ENCODE measurements at places on chromosomes 12 and 14.

- no peak for DNase-seq
These were observed 68.2 kb downstream of the KSR2 start for GRCh38 chr12:117900561-117900960.

DNA sequence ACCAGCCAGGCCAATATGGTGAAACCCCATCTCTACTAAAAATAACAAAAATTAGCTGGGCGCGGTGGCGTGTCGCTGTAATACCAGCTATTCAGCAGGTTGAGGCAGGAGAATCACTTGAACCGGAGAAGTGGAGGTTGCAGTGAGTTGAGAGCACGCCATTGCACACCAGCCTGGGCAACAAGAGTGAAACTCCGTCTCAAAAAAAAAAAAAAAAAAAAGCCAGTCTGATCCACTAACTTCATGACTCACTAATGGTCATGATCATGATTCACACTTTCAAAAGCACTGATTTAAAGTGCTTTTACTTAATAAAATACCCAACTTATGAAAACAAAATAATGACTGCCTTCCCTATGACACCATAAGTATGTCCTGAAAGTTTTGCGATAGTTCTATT is 38.4 kb upstream of the CPM start:
- DNase-seq: no peak

DNA sequence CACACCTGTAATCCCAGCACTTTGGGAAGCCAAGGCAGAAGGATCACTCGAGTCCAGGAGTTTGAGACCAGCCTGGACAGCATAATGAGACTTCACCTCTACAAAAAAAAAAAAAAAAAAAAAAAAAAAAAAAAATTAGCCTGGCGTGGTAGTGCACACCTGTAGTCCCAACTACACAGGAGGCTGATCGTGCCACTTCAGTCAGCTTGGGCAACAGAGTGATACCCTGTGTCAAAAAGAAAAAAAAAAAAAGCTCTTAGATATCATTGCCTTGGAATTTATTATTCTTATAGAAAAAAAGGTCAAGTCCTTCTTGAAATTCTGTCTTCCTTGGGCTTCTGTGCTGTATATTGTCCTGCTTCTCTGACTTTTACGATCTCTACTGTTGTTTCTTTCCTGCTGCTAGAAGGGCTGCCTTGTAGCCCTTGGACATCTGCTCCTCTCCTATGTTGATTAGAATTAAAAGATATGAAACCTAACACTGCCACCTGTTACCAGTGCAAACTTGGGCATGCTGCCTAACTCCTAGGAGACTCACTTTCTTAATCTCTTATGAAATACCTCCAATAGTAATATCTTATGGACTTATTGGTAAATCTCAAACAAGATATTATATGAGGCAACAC is 5.7 kb downstream of the TMEM19 start:
- DNase-seq: no peak

- no peak for DNase-seq
These were observed 47.1 kb downstream of the KIF21A start for GRCh38 chr12:39395866-39396265.

DNA sequence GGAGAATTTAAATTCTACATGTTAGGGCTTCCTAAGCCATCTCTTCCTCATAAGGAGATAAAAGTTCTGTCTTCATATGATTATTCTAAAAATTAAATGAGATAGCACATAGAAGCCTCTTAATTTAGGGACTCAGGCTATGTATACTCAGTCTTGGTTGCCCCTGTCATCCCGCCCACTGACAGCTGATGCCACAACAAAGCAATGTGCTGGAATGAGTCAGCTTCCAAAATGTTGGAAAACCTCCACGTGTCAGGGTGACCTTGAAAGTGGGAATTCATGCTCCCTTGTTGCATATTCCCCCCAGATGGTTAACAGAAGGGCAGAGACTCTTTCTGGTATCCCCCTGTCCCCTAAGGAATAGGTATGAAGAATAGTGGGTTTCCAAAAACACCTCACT is 238.0 kb upstream of the DDHD1 start:
- no peak for DNase-seq

- DNase-seq: no peak
These were observed 10.3 kb upstream of the INF2 start for GRCh38 chr14:104678901-104679705.

DNA sequence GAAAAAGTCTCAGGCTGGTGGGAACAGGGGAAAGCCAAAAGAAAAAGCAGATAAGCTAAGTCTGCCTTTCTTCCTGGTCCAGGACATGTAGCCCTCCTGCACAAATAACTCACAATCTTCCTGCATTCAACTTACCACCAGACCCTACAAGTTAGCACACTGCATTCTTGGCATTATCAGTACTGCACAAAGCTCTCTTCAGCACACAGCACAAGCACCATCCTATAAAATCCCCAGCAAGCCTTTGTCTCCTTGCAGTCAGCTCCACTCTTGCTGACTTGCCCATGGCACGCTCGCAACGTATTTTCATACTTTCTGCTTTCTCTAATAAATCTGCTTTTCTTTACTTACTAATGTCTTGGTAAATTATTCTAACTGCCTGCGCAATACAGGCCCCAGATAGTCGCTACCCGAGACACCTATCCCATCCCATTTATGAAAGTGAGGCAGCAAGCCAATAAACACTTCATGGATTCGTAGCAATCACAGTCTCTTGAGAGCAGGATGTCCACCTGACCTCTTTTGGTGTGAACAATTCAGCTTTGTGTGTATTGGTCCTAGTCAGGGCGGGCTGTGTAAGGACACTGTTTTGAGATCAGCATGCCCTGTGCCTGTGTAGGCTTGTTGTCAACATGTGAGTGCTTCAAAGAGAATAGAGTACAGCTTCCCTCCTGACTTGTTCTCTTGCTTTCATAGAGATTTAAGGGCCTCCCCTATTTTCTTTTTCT is 49.0 kb downstream of the TMEM117 start:
- no peak for DNase-seq

- no peak for DNase-seq
These were observed 1.6 kb downstream of the SIX4 start for GRCh38 chr14:60722357-60723115.

DNA sequence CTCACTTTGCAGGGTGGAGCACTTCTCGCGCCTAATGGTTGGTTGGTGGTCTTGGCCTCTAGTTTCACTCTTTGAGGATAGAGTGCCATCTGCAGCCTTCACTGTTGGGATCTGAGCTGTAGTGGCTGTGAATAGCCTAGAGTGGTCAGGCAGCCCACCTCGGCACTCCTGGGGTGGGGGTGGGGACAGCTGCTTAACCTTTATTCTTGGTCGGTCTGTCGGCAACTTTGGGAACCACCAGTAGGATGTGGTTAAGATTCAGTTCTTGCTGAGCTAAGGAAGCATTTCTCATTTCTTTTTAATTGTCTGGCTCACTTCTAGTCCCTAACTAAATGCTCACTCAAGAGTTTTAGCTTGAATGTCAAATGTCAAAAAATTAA is 21.1 kb downstream of the TMBIM6 start:
- DNase-seq: no peak

DNA sequence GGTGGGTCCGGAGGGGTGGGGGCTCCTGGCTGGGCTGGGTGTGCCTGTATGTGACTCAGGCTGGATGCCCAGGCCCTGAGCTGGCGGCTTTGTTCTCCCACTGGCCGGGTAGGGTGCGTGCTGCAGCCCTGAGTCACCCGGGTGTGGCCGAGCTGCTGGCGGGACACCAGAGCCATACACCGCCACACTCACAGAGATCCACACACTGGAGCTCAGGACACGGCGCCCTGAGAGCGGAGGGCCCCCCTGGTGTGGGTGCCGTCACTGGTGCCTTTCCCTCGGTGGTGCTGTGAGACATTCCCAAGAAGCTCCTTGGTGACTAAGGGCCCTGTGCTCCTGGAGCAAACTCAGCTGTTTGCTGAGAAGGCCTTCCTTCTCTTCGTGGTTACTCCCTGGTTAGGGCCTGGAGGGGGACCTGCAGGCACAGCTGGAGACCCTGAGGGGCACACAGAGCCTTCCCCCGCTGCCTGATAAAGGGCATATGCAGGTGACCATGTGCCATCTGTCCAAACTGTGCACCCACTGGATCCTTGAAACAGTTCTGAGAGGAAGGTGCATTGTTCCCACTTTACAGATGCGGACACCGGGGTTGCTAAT is 44.3 kb downstream of the KRT80 start:
- DNase-seq: no peak

- DNase-seq: no peak
These were observed 152.2 kb downstream of the SLC15A4 start for GRCh38 chr12:128671528-128672042.

- DNase-seq: no peak
These were observed 12.2 kb upstream of the CCDC60 start for GRCh38 chr12:119322301-119322723.

GRCh38 chr14:78508023-78508422 is 337.9 kb downstream of the NRXN3 start:
- no peak for DNase-seq

DNA sequence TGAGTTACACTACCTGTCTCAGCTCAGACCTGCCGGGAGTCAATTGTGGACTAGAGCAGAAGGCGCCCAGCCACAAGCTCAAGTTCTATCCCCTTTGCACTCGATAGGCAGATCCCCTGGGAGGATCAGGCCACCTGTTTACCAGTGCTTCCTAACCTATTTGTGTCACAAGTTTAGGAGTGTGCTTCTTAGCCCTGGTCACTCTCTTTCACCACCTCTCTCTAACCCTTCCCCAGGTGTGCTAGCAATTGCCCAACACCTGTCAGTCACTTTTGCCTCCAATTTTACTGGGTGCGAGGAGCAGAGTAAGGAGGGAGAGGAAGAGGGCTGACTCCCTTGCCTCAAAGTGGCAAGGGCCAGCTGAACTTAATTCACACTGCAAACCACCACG is 745 bp upstream of the NAA30 start:
- no peak for DNase-seq

DNA sequence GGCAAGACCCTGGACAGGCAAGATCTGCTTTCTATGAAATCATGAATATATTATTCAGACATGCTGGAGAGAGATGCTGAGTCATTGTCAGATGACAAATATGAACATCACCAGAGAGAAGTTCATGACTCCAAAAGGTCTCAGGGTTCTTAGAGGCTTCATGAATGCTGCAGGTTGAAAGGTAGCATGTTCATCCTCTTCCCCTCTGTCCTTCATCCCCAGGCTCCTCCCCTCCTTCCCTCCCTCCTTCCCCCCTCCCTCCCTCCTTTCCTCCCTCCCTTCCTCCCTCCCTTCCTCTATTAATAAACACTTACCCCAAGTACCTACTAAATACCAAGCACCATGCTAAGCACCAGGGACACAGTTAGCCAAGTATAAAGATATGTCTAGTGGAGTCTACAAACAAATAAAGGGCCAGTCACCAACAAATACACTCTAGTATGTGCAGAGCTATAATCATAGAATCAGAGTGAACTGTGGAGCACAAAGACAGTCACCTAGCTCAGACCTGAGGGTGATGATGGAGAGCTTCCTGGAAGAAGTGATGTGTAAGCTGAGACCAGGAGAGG is 46.2 kb downstream of the RPH3A start:
- DNase-seq: no peak

DNA sequence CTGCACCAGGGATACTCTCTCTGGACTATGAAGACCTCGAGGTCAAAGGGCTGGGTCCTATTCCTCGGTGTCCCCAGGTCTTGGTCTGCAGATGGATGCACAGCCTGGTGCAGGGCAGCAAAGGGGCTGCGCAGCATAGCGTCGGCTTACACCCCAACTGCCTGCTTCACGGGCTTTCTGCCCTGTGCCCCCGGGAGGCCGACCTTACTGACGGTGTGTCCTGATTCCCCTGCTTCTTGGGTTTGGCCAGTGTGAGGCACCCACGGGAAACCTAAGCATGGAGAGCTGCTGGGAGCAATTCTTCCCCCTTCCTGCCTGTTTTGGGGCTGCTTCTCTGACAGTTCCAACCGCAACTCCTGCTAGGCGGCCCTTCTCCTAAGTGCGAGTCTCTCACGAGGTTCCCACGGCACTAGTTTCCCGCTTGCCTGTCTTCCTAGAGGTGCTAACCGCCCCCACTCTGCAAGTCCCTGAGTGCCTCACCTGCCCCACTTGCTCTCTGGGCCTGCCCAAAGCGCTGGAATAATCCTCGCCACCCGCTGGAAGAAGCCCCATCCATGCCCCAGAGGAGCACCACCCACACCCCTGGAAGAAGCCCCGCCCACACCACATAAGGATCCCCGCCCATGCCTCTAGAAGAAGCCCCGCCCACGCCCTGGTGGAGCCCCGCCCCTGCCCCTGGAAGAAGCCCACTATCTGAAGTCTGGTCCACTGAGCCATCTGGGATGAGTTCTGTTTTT is 54.0 kb downstream of the PRIMA1 start:
- DNase-seq: no peak

DNA sequence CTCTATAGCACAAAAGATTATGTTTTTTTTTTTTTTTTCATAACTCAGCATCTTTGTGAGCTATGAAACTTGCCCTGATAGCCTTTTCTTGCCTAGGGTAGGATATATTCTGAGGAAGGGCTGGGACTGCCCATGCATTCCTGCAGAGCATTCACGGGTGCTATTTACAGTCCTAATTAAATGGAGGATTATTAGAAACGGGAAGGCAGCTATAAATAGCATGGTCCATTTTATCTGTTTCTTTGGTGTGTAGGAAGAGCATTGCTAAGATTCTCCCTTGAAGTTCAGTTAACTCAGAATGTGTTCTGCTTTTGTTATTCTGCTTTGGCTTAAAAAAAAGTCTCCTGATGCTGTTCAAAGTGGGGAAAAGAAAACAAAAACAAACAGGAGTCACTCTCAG is 630.9 kb downstream of the DIO2 start:
- DNase-seq: no peak

GRCh38 chr12:22880331-22880730 is 255.4 kb downstream of the ETNK1 start:
- no peak for DNase-seq

GRCh38 chr14:37594238-37594970 is 645 bp downstream of the FOXA1 start:
- DNase-seq: no peak

- no peak for DNase-seq
These were observed 9.2 kb upstream of the NUAK1 start for GRCh38 chr12:106147956-106148355.

DNA sequence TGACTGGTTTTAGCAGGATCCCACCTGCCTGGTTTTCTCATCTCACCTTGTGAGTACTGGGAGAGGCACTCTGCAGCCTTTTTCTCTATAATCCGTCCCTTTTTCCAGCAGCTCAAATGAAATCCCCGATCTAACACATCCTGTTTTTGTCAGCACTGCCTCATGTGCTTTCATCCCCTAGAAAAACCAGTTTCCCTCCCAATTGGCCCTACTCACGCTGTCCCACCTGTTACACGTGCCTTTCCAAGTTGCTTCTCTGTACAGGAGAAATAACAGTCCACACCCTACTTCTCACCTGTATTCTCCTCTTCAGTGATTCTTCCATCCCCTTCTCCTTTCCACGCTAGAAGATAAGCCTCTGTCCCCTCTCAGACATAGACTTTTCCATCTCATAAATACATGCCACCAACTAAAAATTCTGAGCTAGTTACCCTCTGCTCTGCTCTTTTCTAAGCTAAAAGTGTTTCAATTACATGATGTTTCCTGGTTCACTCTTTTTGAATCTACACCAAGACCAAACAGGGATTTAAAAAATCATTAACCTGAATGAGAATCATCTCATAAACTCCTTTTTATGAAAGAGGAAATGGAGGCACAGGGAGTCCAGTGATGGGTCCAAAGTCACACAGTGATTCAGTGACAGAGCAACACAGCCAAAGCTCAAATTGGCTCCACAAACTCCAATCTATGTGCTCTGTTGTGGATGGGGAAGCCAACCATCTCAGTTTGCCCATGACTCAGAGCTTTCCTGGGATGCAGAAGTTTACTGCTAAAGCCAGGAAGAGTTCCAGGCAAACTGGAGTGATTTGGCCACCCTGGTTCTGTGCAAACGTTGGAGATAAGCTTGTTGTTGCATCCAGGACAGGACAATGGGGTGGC is 240.0 kb upstream of the TMEM132C start:
- no peak for DNase-seq

All from CD4-positive, alpha-beta T cell treated with Interleukin-2 at 100 ng/mL for 4 hours (primary cell).